ENCODE measurements at places on chromosomes 3 and 15. TPM values are rescaled to one million over a fixed set of nuclear protein-coding genes. Genes with fewer than 3 reads are reported as not detected.
A peak's percentile ranks its signal among the peaks of the same experiment; 100 is the strongest.

Gene ABTB1
- polyA plus RNA-seq: 17.0 TPM

- H3K27ac ChIP-seq: peak overlapping the region; percentile 59
- H3K4me3 ChIP-seq: no peak overlapping the region
- H3K27me3 ChIP-seq: no peaks in the 10 kb centered on the region
- DNase-seq: no peak
- H3K36me3 ChIP-seq: no peaks in the 10 kb centered on the region
These were observed 220.9 kb upstream of the NANOGP8 start for GRCh38 chr15:35305946-35306345.

Gene COX17
- polyA plus RNA-seq: 63.5 TPM

Gene TMCO5A
- polyA plus RNA-seq: not detected
